ENCODE measurements at places on chromosomes 7 and 10.
A peak's percentile ranks its signal among the peaks of the same experiment; 100 is the strongest.

DNA sequence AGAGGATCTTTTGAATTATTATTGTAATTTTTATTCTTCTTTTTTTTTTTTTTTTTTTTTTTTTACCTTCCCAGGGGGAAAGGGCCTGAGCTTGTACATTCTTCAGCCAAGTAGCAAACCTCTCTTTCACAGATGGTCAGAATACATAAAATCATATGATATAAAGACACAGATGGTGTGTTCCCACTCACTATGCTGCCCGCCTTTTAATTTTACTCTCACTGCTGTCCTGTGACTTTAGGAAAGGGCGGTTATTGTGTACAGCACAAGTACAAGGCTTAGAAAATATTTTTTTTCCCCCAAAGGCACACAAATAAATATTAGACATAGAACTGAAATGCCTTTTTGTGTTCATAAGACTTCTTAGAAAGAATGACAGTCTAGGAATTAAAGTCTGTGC lies 213.6 kb downstream of the RPS24 start:
- no peak for DNase-seq

DNA sequence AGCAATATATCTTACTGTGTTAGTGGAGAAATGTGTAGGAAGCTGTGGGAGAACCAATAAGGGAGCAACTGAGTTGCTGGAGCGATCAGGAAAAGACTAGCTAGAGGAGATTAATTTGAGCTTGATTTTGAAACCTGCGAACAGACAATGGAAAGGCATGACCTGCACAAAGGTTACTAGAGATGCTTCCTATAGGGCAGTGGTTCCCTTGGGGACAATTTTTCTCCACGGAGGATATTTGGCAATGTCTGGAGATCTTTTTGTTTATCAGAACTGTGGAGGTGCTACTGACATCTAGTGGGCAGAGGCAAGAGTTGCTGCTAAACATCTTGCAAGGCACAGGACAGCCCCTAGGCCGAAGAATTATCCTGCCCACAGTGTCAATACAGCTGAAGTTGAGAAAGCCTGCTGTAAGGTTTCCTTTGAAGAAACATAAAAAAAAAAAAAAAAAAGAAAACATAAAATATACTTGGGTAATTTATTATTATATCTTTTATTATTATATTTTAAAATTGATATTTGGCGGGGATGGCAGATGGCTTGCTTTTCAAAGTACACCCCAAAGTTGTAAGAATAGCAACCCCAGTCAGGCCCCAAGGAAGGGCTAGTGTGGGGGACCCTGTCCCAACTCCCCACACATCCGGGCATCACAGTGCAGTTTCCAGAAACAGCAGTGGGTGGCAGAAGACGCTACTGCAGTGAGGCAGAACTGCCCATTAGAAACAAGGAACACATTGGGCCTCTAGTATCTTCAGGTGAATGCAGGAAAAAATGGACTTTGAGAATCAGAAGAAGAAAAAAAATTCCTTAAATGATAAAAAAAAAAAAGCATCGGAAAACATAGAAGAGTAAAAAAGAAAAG lies 481.6 kb downstream of the SH2D4B start:
- peak; percentile 11 for DNase-seq

DNA sequence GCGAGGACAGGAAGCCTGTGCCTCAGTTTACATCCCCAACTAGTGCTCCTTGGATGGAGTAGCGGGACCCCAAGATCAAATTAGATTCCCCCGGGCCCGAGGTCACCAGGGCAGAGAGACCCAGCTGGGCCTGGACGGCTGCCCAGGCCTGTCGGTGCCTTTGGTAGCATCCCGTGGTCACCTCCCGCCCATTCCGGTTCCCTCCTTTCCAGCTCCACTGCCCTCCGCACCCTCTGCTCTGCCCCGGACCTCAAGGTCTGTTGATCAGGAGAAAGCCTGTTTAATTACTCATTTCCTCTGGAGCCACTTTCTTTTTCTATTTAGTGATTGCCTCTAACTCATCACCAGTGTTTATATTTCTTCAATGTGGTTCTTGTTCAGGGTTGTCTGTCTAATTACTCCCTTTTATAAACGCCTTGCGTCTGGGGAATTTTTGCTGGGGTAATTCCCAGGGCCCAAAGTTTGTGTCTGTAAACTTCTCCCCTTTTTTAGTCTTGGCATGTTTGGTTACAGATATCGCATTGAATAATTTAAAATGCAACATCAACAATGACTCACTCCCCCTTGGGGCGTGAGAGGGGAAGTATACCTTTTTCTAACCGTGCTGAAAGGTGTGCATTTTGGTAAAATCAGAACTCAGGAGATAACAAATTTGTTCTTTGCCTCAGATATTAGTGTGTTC lies 1.9 kb downstream of the FOXK1 start:
- DNase-seq: peak; percentile 33

GRCh38 chr7:44709945-44710596 lies 38.6 kb upstream of the ZMIZ2 start:
- no peak for DNase-seq

GRCh38 chr10:69929575-69929974 lies 123.1 kb upstream of the MACROH2A2 start:
- no peak for DNase-seq

GRCh38 chr7:90833443-90833842 lies 237.3 kb downstream of the CDK14 start:
- no peak for DNase-seq

Data from SJCRH30 (cell line).